NCI-H1105 treated with DMSO at 0.1 percent for 48 hours (cell line): ENCODE measurements at places on chromosomes 1 and 21.

DNA sequence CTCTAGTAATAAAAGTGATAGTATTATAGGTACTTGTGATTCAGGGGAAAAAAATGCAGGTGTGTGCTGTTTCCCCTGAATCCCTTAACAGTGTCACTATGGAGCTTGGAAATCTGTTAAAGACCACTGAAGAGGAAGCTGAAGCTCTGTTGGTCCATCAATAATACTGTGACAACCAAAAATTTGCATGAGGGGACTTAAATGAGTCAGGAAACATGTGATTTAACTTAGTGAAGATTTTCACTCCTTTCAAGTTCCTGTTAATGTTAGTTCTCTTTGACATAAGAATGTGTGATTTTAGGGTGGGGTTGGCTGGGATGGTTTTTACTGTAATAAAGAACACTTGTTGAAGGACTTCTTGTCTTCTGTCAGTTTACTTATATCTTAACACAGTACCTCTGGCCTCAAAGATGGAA is 32.0 kb downstream of the VANGL2 start:
- no peak for DNase-seq

GRCh38 chr1:199641531-199641930 is 386.0 kb upstream of the NR5A2 start:
- no peak for DNase-seq

GRCh38 chr1:162168261-162168660 is 98.8 kb downstream of the NOS1AP start:
- DNase-seq = no peak

DNA sequence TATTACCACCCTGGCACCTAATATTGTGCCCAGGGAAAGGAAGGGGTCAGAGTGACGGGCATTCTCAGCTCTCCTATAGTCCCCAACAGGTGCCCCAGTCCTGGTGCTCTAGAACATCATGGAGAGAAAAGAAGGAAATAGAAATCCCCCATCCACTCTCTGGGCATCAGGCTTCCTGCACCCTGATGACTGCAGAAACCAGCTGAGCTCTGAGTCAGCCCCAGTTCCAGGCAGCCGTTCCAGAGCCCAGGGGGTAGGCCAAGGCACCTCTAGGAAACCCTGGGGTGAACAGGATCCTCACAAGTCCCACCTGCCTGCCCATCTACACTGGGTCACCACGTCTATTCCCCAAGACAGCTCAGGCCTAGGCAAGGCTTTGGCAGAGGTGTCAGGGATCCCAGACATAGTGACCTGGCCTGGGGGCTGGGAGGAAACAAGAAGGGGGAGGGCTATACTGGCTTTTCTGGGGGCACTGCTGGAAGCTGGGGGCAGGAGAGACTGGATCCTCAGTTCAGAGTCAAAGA is 709 bp downstream of the NECTIN4 start:
- DNase-seq = no peak

GRCh38 chr1:151846062-151846568 is 6.5 kb upstream of the C2CD4D start:
- no peak for DNase-seq

GRCh38 chr21:35053356-35054096 is 4.4 kb upstream of the RUNX1 start:
- DNase-seq = no peak
